ENCODE measurements at places on chromosomes 7 and 10.

- DNase-seq, result no peak
These were observed 62.2 kb upstream of the CARD11 start for GRCh38 chr7:3105856-3106255.

DNA sequence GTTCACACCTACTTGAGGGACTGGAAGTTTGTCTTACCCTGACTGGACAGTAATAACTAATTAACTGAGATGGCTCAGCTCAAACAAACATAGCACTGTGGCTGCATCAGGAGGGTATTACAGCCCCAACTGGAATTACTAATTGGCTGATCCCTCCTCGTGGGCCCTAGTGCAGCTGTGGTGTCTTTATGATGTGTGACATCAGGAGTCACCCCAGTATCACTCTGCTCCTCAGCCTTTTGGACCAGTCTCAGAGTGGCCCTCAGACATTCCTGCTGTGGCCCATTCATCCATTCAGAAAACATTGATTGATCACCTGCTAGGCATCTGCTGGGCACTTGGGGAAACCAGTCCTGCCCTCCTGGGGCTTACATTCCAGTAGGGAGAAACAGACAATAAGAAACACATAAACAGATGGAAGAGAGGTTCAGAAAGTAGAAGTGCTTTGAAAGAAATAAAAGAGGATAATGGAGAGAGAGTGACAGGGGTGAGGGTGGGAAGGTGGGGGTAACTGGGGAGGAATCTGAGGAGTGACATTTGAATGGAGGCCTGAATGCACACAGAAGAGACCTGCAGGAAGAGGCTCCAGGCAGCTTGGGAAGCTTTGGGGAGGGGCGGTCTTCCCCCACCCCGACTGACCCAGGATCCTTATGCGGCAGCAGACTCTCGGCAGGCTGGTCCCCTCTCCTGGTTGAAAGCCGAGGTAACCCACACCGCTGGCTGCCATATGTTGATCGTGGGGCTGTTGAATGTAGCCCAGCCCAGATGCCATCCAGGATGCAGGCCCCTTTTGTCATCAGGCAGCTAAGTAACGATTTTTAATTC, 113.1 kb downstream of the C10orf105 start:
- DNase-seq, result no peak

GRCh38 chr10:84355106-84355505, 26.7 kb downstream of the CCSER2 start:
- no peak for DNase-seq

DNA sequence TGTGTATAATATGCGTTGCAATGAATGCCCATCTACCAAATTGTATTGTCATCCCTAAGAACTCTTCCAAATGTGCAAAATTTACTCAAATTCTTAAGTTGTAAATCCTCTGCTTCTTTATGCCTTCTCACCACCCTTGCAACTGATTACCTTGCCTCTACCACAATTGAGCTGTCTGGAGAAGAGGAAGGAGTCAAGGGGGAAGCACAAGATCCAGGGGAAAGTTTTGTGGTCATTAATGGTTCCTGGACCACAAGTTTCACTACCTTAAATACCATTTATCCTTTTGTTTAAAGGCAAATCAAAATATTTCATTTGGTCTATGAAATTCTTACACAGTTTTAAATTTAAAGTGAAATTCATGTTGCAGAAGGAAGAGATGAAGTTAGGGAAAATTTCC, 16.7 kb downstream of the CRPPA start:
- peak; percentile 67 for DNase-seq

DNA sequence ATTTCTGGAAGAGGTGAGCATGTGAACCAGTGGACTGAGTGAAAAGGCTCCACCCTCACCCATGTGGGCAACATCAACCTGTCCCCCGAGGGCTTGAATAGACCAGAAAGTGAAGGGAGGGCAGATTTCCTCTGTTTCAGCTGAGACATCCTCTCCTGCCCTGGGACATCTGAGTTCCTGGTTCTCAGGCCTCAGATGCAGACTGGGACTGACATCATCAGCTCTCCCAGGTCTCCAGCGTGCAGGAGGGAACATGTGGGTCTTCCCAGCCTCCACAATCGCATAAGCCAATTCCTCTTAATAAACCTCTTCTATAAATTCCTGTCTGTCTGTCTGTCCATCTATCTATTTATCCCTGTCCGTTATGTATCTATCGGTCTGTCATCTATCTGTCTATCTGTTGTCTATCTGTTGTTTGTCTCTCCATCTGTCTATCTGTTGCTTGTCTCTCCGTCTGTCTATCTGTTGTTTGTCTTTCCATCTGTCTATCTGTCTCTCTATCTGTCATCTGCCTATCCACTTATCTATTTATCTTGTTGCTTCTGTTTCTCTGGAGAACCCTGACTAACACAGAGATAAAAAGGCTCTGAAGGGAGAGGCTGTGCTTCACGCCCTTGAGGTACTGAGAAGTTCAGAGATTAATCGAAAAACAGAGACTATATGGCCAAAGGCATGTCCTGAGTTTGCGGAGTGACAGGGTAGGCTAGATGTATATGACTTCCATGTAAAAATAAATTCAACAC, 140.3 kb upstream of the PFKP start:
- DNase-seq, result no peak

DNA sequence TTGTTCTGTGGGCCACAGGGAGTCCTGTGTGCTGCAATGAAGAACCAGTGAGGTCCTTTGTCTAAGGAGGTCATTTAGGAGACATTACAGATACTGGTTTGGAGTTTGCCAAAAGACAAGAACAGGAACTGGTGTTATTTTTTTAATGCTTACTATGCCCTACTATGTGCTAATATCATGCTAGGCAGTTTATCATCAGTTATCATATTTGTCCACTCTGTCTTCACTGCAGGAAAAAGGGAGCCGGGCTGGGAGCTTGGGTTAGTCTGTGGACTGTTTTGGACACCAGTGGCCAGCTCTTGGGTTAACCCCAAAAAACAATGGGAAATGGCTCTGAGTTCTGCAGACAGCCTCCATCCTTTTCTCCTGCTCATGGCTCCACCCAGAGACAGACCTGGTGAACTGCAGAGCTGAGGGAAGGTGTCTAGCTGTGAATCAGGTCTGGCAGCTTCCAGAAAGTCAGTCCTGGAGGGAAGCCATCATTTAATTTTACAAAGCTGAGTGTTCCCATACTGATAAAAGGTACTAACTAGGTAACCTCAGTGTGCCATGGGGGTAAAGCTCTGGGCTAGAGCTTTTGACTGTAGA, 101.2 kb upstream of the ZNF746 start:
- peak; percentile 16 for DNase-seq

DNA sequence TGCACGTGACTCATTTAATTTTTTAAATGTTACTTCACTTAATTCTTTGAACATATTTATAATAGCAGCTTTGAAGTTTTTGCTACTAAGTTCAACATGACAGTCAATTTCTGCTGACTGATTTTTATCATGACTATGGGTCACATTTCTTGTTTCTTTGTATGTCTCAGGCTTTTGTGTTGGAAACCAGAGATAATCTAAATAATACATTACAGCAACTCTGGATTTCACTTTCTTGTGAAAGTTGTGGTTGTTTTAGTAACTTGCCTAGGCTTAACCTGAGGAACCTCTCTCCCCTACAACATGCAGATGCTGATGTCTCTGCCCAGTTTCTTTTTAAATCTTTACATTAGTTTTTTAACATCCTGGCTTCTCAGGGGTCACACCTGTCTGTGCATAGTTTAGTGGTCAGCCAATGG, 180.8 kb downstream of the CCDC71L start:
- no peak for DNase-seq

GRCh38 chr10:11245510-11245909, 227.8 kb downstream of the CELF2 start:
- no peak for DNase-seq

DNA sequence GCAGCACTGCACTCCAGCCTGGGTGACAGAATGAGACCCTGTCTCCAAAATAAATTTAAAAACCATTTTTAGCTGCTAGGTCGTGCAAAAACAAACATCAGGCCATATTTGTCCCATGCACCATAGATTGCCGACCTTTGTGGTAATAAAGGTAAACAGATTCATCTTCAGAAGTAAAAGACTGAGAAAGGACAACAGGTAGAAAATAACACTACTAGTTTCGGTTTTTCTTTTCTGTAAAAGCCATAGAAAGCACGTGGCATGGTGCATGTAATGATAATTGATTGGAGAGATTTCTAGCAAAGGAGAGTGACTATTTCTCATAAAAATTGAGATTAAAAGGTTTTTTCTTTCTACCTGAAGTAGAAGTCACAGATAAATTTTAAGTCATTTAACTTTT, 93.9 kb downstream of the DNAH11 start:
- DNase-seq, result no peak

All from suppressor macrophage (primary cell).